ENCODE measurements at places on chromosomes 11 and 22. TPM values are rescaled to one million over a fixed set of nuclear protein-coding genes. Genes with fewer than 3 reads are reported as not detected.

The SMC1B gene
- not detected for total RNA-seq

The C11orf52 gene
- total RNA-seq: 1.5 TPM

The CABP7 gene
- total RNA-seq: not detected

The GGTLC3 gene
- total RNA-seq: not detected

The C11orf97 gene
- not detected for total RNA-seq

Data from A673 (cell line).